ENCODE measurements at places on chromosomes 4 and X.

DNA sequence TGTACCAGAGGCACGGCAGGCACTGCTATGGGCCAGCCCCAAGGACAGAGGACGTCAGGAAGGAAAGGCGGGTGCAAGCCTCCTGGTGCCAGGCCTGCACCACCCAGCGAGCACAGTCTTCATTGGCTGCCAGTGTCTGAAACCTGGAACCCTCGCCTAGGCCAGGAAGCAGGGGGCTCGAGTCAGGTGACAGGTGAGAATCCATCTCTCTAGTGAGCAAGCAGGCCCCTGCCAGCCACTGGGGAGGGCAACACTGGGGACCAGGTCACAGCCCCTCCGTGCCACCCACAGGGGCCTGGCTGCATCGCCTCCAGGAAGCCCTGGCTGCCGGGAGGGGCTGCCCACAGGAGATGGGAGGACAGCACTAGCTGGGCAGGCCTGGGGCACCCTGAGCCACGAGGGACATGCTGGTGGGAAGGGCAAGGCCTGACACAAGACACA, 6.9 kb upstream of the HAUS3 start:
- no peaks in the 10 kb centered on the region for H3K27me3 ChIP-seq
- H3K36me3 ChIP-seq, result peaks cover 33% of the 10 kb centered on the region
- peaks cover 12% of the 10 kb centered on the region for H3K4me1 ChIP-seq
- no peak overlapping the region for H3K4me3 ChIP-seq
- no peak for DNase-seq

- no peak overlapping the region for H3K4me3 ChIP-seq
- no peaks in the 10 kb centered on the region for H3K4me1 ChIP-seq
- no peaks in the 10 kb centered on the region for H3K36me3 ChIP-seq
- DNase-seq, result peak; percentile 76
- no peak overlapping the region for H3K27ac ChIP-seq
Observed at GRCh38 chrX:153554519-153555167, 37.2 kb downstream of the ATP2B3 start.

- H3K4me3 ChIP-seq, result peak overlapping the region; percentile 90
- H3K27me3 ChIP-seq, result peaks cover 9% of the 10 kb centered on the region
- H3K27ac ChIP-seq, result no peak overlapping the region
- peaks cover 29% of the 10 kb centered on the region for H3K4me1 ChIP-seq
- no peak for DNase-seq
Observed at GRCh38 chr4:148441624-148441985, 609 bp downstream of the NR3C2 start.

DNA sequence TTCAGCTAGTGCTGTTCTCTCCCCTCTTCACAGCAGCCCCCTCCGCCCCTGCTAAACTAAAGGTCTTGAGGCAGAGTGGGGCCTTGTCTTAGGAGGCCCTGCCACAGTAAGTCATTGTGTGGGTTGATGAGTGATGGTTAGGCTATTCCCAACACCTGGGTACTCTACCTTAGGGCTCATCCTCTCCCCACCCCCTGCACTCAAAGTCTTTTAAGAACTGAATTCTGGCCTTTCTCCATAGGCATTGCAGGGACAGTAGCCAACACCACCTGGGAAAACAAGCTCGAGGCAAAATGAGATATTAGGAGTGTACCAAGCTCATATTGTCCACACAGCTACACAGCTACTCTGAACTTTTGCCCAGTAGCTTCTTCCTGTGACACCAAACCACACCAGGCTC, 42.5 kb downstream of the RAB40AL start:
- H3K4me3 ChIP-seq, result no peak overlapping the region
- H3K27me3 ChIP-seq, result no peaks in the 10 kb centered on the region
- H3K36me3 ChIP-seq, result no peaks in the 10 kb centered on the region
- no peak overlapping the region for H3K27ac ChIP-seq
- H3K4me1 ChIP-seq, result no peaks in the 10 kb centered on the region

GRCh38 chr4:46462733-46463132, 72.8 kb upstream of the GABRA2 start:
- no peaks in the 10 kb centered on the region for H3K4me1 ChIP-seq
- H3K27me3 ChIP-seq, result no peaks in the 10 kb centered on the region
- DNase-seq, result no peak
- H3K4me3 ChIP-seq, result no peak overlapping the region

DNA sequence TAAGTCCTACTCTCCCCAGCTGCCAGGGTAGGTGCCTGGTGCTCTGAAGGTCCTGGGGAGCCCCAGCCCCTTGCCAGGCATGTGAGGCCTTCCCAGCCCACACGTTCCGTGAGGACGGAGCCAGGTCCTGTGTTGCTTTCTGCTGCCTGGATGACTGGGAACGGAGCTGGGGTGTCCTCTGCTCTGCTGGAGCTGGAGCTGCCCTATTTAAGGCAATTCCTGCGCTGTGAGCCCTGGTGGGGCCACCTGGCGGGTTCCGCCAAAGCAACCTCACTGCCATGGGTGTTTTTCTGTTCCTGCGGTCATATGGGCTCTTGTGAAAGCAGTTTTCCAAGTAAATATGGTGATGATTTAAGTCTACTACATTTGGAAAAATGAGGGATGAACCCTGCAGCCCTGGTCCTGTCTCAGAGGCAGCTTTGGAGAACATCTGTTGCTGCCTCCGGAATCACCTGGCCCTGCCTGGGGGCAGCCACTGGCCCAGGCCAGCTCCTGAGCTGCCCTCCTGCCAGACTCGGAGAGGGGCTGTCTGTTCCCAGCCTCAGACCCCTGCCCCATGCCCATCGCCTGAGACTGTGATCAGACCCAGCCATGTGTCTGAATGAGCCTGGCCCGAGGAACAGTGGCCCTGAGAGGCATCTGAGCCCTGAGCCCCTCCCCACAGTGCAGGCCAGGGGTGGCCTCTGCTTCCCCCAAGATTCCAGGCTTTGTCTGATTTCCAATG, 33.2 kb downstream of the FGFRL1 start:
- no peak for DNase-seq
- peaks cover 6% of the 10 kb centered on the region for H3K27me3 ChIP-seq
- no peaks in the 10 kb centered on the region for H3K36me3 ChIP-seq
- no peak overlapping the region for H3K27ac ChIP-seq
- H3K4me3 ChIP-seq, result no peak overlapping the region
- H3K4me1 ChIP-seq, result no peaks in the 10 kb centered on the region

DNA sequence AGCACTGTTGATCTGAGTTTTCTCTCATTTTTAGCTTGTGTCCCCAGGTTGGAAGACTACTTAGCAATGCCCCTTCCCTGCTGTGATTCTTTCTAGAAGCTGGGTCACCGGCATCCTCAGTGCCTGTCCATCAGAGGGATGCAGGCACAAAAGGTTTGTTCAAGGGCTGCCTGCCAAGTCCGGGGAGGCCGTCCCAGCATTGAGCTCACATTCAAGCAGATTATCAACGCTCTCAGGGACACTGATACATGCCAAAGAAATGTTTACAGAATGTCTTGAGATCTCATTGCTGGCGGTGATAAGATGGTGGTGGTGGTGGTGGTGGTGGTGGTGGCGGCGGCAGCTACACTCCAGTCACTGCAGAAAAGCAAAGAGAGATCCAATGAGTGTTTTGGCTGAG, 79.6 kb upstream of the VCX3A start:
- H3K27me3 ChIP-seq, result no peaks in the 10 kb centered on the region
- DNase-seq, result no peak
- H3K36me3 ChIP-seq, result no peaks in the 10 kb centered on the region
- no peak overlapping the region for H3K4me3 ChIP-seq
- no peak overlapping the region for H3K27ac ChIP-seq

GRCh38 chr4:7716010-7716721, 223.5 kb downstream of the AFAP1 start:
- DNase-seq, result no peak
- H3K4me3 ChIP-seq, result no peak overlapping the region
- no peak overlapping the region for H3K27ac ChIP-seq
- H3K4me1 ChIP-seq, result peaks cover 7% of the 10 kb centered on the region
- peaks cover 7% of the 10 kb centered on the region for H3K27me3 ChIP-seq

DNA sequence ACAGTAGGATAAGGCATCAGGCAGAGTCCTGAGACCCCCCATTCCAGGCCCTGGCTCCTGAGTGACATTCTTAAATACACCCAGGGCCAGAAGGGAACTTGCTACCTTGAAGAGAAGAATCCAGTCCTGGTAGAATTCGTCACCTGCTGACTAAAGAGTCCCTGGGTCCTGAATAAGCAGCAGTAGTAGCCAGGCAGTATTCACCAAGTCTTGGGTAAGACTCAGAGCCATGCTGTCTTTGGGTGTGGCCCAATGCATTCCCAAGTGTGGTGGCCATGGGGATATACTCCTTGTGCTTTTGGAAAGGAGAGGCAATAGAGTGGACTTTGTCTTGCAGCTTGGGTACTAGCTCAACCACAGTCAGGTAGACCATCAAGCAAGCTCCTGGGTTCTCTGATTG, 359.1 kb downstream of the DMD start:
- no peaks in the 10 kb centered on the region for H3K4me1 ChIP-seq
- no peak overlapping the region for H3K27ac ChIP-seq
- DNase-seq, result no peak
- H3K27me3 ChIP-seq, result no peaks in the 10 kb centered on the region
- no peak overlapping the region for H3K4me3 ChIP-seq

GRCh38 chrX:1537031-1537715, at the start of gene P2RY8:
Gene P2RY8 (minus strand): TSS chrX:1537185. CDS start chrX:1466558, 70,627 bp downstream.
- peak within 1 kb of the TSS; percentile 96 for H3K4me3 ChIP-seq
- H3K36me3 ChIP-seq, result no peaks in the 10 kb centered on the region
- H3K27ac ChIP-seq, result peak within 1 kb of the TSS; percentile 98
- peaks cover 25% of the 10 kb centered on the region for H3K4me1 ChIP-seq
- no peaks in the 10 kb centered on the region for H3K27me3 ChIP-seq

DNA sequence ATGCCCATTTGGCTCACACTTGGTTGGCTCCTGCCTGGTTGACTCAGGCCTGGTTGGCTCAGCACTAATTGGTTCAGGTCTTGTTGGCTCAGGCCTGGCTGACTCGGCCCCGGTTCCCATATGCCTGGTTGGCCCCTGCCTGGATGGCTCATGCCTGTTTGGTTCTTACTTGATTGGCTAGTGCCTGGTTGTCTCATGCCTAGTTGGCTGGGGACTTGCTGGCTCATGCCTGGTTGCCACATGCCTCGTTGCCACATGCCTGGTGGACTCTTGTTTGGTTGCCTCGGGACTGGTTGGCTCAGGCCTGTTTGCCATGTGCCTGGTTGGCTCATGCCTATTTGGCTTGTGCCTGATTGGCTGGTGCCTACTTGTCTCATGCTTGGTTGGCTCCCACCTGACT, 103.7 kb downstream of the APOOL start:
- no peak overlapping the region for H3K4me3 ChIP-seq
- H3K4me1 ChIP-seq, result no peaks in the 10 kb centered on the region
- H3K27ac ChIP-seq, result no peak overlapping the region
- no peaks in the 10 kb centered on the region for H3K36me3 ChIP-seq
- no peaks in the 10 kb centered on the region for H3K27me3 ChIP-seq

GRCh38 chr4:187962926-187963325, 32.6 kb upstream of the ZFP42 start:
- H3K4me1 ChIP-seq, result no peaks in the 10 kb centered on the region
- H3K27ac ChIP-seq, result no peak overlapping the region
- H3K36me3 ChIP-seq, result no peaks in the 10 kb centered on the region
- no peak for DNase-seq
- no peaks in the 10 kb centered on the region for H3K27me3 ChIP-seq
- no peak overlapping the region for H3K4me3 ChIP-seq

DNA sequence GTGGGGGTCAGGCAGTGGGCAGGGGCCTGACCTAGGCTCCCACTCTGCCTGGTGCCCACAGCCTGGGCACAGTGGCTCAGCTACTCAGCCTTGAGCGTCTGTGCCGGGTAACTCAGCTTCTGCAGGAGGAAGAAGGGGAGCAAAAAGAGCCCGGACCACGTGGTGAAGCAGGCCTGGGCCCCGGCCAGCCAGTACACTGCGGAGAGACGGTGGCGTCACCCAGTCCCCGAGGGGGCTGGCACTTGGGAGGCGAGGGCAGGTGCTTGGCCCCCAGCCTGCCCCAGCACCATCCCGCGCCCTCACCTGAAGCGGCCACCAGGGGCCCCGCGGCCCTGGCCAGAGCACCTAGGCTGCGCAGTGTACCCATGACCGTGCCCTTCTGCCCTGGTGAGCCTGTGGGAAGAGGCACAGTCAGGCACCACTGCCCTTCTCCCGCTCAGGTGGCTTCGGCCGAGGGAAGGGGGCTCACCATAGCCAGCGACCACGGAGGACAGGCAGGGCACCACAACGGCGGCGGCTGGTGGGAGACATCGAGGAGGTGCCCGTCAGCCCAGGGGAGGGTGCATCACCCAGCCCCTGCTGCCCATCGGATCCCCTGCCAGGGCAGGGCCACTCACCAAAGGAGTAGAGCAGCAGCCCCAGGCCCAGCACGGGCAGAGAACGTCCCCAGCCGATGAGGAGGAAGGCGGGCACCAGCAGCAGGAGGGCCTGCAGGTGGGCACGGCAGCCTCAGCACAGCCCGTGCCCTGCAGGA, 32.3 kb downstream of the NOP14 start:
- no peak overlapping the region for H3K4me3 ChIP-seq
- peaks cover 52% of the 10 kb centered on the region for H3K36me3 ChIP-seq
- DNase-seq, result no peak
- H3K4me1 ChIP-seq, result peaks cover 40% of the 10 kb centered on the region
- no peaks in the 10 kb centered on the region for H3K27me3 ChIP-seq

DNA sequence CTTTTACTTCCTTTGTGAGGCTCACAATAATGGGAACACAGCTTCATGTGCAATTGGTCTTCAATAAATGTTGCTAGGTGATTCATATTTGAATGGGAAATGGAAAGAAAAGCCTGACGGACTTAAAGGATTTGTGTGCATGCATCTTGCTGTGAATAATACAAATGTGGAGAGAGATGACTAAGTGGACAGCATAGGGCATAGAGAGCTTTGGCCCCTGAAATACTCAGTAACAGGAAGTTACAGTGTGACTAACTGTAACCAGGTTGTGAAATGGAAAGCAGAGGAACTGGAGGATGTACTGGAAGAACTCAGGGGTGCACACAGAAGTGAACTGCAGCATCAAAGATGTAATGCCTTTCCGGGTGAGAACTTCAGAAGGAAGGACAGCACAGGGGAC, 206.7 kb downstream of the MGST2 start:
- no peaks in the 10 kb centered on the region for H3K36me3 ChIP-seq
- no peak for DNase-seq
- H3K27ac ChIP-seq, result no peak overlapping the region
- no peaks in the 10 kb centered on the region for H3K27me3 ChIP-seq
- H3K4me1 ChIP-seq, result peaks cover 10% of the 10 kb centered on the region

- H3K36me3 ChIP-seq, result no peaks in the 10 kb centered on the region
- no peaks in the 10 kb centered on the region for H3K4me1 ChIP-seq
- no peaks in the 10 kb centered on the region for H3K27me3 ChIP-seq
- no peak overlapping the region for H3K4me3 ChIP-seq
Observed at GRCh38 chr4:105215609-105216313, 69.1 kb downstream of the TET2 start.
